Skeletal muscle tissue (tissue), 5 donors: ENCODE measurements at places on chromosomes 5 and 9. TPM values are rescaled to one million over a fixed set of nuclear protein-coding genes. Genes with fewer than 3 reads are reported as not detected.

Gene WASHC1
- total RNA-seq = 5.7 TPM

Gene AGXT2
- total RNA-seq = not detected

Gene STRBP
- 4.2 TPM for total RNA-seq

Gene FOXD4
- total RNA-seq = 0.52 TPM

Gene ADGRV1
- total RNA-seq = 2.6 TPM

Gene SLC6A3
- total RNA-seq = not detected

Gene FOCAD
- total RNA-seq = 108 TPM
